Neural crest cell (in vitro differentiated cells): ENCODE measurements at places on chromosomes 4 and X.

DNA sequence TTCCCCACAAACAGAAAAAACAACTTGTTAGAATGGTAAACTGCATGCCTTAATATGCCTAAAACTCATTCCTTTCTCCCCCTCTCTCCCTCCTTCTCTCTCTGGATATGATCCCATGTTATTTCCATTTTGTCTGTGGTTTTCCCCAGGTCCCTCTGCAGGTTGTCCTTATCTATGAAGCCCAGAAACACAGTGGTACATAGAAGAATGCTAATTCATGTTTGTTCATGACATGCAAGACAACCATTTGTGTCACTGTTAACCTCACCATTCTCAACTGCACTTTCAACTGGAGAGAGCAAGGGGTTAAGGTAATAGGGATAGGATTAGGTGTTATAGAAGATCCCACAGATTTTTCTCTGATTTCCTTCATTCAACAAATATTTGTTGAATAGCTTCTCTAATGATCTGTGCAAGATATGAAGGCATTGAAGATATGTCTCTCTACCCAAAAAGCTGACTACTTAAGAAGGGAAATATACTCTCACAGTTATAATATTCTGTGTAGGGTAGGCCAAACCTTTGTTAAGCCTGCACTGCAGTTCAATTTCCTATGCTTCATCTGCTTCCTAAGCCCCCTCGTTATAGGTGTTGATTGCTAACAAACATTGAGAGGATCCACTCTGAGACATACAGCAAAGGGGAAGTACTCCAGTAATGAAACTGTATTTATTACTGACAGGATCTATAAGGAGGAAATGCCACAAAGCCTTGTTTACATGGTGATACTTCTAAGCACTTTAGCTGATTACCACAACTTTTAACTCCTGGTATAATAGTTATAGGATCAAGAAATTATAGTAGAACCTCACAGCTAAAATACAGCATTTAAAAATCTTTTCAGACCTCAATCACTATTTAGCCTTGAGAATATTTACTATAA is 96.1 kb downstream of the FRYL start:
- DNase-seq = no peak

GRCh38 chr4:2078584-2078983 is 19.5 kb downstream of the NAT8L start:
- DNase-seq = no peak

- no peak for DNase-seq
These were observed 77.4 kb downstream of the MGST2 start for GRCh38 chr4:139743027-139743426.

- DNase-seq = no peak
These were observed 71.8 kb upstream of the GPR34 start for GRCh38 chrX:41616935-41617334.

- DNase-seq = no peak
These were observed 91.4 kb downstream of the BCOR start for GRCh38 chrX:40006106-40007017.

GRCh38 chrX:21932292-21933002 is 8.1 kb upstream of the SMS start:
- DNase-seq = no peak

DNA sequence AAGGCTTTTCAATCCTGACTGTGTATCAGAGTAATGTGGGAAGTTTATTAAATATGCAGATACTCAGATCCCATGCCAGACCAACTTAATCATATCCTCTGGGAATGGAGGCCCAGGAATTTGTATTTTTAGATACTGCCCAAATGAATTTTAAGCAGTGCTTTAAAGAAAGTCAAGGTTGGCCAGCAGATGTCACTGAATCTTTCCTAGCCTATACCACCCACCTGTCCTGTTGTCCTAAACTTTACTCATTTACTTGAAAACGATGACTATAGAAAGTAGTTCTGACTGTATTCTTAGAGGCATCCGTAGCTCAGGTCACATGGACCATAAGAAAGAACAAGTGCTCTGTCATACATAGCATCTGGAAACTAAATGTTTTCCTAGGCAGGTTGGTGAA is 79.9 kb downstream of the AMOT start:
- no peak for DNase-seq

- no peak for DNase-seq
These were observed 254.4 kb upstream of the CXXC4 start for GRCh38 chr4:104749062-104749461.

DNA sequence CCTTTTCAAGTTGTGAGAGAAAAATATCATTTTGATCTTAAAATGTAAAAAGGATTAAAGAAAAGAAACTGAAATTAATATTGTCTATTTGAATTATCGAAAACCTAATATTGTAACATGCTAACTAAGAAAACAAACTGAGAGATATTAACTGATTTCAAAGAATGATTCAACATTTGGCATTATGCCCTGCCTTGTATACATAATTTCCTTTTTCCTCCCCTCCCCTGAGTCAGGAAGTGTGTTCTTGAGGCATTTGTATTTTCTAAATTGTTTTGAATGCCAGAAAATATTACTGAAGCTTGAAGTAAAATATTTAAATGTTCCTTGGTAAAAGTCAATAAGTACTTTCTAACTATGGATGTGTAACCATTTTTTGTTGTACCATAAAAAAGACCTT is 49.4 kb downstream of the RPS6KA3 start:
- no peak for DNase-seq

DNA sequence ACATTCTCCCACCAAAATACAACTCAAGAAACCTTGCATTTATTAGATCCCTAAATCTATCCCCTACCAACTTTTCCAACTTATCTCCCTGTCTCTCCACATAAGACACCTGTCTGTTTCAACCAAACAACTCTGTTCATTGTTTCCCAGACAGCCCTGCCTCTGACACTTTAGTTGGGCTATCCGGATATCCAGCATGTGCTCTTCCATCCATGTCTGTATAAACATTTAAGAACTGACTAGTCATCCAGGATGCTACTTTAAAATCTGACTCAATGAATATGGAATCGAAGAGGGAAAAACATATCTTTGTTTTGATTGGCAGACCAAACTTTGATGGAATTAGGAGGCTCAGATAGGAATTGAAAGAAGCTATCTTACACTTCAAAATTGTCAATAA is 143.2 kb upstream of the DCAF8L1 start:
- DNase-seq = no peak

DNA sequence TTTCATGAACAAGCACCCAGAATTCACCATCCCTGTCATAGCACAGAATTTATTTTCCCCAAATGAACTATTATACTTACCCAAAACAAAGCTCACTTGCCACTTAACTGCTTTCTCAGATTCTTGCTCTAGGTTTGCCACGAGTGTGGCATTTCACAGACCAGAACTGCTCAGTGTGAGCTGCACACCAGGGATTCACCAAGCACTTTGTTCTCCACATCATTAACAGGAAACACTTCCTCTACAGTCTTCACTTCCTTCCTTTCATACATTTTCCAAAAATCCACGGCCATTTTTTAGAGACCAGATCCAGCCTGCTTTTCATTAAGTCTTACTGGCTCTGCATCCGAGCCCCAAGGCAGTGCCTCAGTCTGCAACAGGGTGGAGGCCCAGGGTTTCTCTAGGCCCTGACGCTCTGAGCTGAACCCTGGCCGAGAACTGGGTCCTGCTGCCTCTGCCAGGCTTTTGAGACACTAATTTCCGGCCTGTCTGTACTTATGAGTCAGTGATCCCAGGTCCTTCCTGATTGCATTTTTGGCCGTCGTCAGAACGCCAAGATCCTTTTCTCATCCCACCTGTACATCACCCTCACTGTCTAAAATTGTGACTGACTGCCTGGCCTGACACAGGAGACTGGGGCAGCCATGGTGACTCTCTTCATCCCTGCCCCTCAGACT is 67.6 kb upstream of the MTNR1A start:
- no peak for DNase-seq

- DNase-seq = no peak
These were observed 242.3 kb upstream of the GRIA3 start for GRCh38 chrX:122941806-122942205.

- no peak for DNase-seq
These were observed 54.5 kb upstream of the FAT1 start for GRCh38 chr4:186778134-186778533.

DNA sequence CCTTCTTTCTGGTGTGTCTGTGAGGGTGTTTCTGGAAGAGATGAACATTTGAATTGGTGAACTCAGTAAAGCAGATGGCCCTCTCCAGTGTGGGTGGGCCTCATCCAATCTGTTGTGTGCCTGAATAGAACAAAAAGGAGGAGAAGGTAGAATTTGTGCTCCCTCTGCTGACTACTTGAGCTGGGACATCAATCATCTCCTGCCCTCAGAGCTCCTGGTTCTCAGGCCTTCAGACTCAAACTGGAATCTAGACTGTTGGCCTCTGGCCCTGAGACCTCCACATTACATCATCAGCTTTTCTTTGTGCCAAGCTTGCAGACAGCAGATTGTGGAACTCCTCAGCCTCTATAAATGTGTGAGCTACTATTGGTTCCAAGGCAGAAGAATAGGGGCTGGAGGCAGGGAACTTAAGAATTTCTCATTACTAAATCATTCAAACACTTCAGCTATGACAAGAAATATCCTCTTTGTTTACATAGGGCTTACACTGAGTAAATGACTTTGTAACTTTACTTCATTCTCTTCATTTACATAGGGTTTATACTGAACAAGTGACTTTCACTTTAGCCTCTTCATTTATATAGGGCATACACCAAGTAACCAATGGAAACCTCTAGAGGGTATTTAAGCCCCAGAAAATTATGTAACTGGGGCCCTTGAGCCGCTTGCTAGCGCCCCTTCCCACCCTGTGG is 86.9 kb upstream of the NWD2 start:
- DNase-seq = no peak

- DNase-seq = no peak
These were observed 59.3 kb downstream of the PSAPL1 start for GRCh38 chr4:7375427-7375826.

DNA sequence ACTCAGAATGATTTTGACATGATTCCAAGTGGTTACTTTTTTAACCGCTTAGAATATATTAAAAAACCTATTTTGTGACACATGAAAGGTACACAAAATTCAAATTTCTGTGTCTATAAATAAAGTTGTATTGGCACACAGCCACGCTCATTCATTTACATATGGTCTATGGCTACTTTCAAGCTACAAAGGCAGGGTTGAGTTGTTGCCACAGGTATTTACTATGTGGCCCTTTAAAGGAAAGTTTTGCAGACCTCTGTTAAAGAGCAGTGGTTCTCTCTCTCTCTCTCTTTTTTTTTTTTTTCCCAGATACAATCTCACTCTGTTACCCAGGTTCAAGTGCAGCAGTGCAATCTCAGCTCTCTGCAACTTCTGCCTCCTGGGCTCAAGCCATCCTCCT is 23.0 kb downstream of the GPM6B start:
- DNase-seq = no peak

DNA sequence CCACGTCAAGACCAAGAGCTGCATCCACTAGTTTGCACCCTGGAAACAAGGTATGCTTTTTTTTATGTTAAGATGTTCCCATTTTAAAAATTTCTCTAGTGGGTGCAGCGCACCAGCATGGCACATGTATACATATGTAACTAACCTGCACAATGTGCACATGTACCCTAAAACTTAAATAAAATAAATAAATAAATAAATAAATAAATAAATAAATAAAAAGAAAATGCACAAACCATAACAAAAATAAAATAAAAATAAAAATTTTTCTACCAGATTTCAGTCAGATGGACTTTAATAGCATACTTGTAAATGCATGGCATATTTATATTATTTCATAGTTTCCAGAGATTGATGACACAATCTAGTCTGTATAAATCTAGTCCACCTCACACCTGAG is 1.9 kb upstream of the PRR27 start:
- no peak for DNase-seq

- no peak for DNase-seq
These were observed 49.0 kb downstream of the DHX15 start for GRCh38 chr4:24535399-24535798.

- no peak for DNase-seq
These were observed 164.9 kb downstream of the DCTD start for GRCh38 chr4:182752158-182752910.

DNA sequence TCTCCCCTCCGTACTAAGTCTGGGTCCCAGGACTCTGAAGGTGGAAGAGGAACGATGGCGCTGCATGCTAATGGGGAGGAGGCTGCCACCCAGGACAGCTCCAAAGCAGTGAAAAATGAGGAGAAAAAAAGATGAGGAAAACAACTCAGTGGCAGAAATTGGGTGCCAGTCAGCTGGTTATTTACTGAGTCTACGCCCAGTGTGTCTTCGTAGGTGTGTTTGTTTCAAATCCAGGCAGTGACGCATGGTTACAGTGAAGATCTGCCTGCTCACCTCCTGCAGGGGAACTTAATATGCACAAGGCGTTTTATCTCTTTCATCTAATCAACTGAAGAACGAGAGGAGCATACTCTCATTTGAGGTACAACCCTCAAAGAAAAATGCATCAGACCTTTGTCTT is 70.9 kb upstream of the FBXW7 start:
- DNase-seq = no peak

- DNase-seq = no peak
These were observed 10.8 kb downstream of the PDLIM5 start for GRCh38 chr4:94462572-94462971.

- DNase-seq = peak; percentile 99
These were observed at the start of gene GRPEL1 for GRCh38 chr4:7067452-7068278. Gene GRPEL1, minus strand, starts transcription at chr4:7068064. Its CDS starts 32 bp downstream, at chr4:7068032.

DNA sequence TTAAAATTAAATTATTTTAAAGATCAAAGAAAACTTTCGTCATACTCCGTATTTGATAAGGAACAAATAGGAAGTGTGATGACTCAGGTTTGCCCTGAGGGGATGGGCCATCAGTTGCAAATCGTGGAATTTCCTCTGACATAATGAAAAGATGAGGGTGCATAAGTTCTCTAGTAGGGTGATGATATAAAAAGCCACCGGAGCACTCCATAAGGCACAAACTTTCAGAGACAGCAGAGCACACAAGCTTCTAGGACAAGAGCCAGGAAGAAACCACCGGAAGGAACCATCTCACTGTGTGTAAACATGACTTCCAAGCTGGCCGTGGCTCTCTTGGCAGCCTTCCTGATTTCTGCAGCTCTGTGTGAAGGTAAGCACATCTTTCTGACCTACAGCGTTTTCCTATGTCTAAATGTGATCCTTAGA is at the start of gene CXCL8:
Gene CXCL8 (plus strand): TSS at position 217 of the 426 bp plus-strand sequence. CDS start 90 bp downstream, at position 307.
- no peak for DNase-seq

- no peak for DNase-seq
These were observed 171.3 kb downstream of the PTTG2 start for GRCh38 chr4:38131371-38132091.

DNA sequence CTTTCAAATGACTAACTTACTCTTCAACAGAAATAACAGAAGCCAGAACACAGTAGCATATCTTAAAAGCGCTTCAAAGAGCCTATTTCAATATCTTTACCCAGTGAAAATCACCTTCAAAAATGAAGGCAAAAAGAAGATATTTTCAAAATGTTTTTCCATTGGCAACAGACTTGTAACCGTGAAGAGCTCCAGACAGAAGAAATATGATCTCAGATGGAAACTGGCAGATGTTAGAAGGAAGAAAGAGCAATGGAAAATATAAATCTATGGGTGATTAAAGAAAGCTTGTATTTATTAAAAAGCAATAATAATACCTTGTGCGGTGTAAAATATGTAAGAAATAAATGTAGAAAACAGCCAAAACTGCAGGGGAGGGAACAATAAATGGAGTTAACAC is 35.7 kb downstream of the PRKG2 start:
- DNase-seq = no peak
